ENCODE measurements at places on chromosomes 13 and 19.

GRCh38 chr13:109858319-109858718, 71.9 kb upstream of the IRS2 start:
- DNase-seq: peak; percentile 10

GRCh38 chr19:38979812-38980211, 4.3 kb upstream of the FBXO17 start:
- no peak for DNase-seq

DNA sequence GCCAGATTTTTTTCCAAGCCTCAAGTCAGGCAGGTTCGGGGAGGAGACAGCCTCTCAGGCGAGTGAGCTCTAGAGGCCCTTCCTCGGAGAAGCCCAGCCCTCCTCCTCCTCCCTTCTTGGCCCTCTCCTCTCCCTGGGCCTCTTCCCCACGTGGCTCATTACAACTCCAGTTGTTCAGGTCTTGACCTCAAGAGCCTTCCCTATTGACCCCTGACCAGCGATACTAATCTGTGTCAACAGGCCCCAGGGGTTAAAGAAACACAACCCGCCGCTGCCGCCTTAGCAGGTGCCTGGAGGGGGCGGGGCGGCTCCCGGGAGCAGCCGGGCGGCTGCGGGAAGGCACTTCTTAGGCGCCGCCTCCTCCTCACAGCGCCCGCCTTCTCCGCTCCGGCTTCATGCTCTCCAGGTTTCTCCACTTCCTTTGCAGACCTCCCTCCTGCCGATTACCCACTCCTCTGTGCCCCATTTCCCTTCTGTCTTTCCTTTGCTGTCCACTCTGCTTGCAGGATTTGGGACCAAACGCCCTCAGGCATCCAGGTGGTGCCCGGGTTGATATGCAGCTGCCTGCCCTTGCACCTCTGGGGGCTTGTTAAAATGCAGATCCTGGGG, 51.0 kb downstream of the LYL1 start:
- DNase-seq: peak; percentile 65

GRCh38 chr13:108711386-108711785, 82.0 kb downstream of the MYO16 start:
- DNase-seq: no peak

- no peak for DNase-seq
Measured at GRCh38 chr19:14019100-14019499, 8.8 kb upstream of the RLN3 start.

DNA sequence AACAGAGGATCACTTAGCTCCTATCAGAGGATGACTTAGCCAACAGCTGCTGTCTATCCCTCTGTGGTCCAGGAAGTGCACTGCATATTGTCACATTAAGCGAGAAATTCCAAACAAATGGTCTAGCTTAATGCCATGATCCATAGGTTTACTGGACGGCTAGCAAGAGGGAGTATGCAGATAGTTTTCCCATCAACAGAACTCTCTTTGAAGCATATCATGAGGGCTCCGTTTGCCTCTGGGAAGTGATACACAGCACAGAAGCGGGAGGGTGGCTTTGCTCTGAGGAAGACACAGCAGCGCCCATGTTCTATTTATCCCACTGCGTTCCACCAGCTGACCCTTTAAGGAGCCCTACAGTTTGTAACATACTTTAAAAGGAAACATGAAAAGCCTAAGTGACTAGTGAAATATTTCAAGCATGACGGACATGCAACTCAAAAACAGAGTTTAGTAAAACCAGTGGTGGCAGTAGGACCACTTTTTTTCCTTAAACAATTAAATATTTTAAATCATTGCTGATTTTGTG, 52.7 kb downstream of the COL4A1 start:
- DNase-seq: no peak

DNA sequence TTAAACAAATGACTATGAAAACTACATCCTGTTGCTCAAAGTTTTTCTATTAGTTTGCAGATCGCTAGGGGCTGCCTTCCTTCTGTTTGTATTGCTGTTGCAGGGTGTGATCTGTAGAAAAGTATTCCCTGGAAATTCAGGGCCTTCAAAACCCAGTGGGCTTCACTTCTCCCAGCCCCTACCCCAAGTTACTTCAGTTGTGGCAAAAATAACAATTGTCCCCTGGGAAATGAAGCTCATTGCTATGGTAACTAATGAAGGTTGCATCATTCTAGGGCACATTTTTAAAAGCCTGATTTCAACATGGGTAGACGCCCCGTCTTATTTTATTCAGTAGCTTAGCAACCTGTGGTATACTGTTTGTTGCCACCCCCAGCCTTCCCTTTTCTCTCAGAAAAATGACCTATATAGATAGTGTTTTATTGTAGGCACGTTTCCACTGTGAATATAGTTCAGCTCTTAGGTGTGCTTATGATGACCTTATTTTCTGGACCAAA, 60.9 kb downstream of the WDFY2 start:
- DNase-seq: no peak

- no peak for DNase-seq
Measured at GRCh38 chr13:73462241-73462640, 403.4 kb downstream of the KLF5 start.

GRCh38 chr19:57656346-57656745, 12.4 kb upstream of the ZSCAN4 start:
- DNase-seq: no peak

GRCh38 chr13:100156788-100157187, 67.9 kb downstream of the PCCA start:
- no peak for DNase-seq

GRCh38 chr13:37457612-37458011, 141.0 kb downstream of the POSTN start:
- DNase-seq: no peak

- peak; percentile 83 for DNase-seq
Measured at GRCh38 chr19:42184401-42184861, 33.0 kb downstream of the DEDD2 start.

DNA sequence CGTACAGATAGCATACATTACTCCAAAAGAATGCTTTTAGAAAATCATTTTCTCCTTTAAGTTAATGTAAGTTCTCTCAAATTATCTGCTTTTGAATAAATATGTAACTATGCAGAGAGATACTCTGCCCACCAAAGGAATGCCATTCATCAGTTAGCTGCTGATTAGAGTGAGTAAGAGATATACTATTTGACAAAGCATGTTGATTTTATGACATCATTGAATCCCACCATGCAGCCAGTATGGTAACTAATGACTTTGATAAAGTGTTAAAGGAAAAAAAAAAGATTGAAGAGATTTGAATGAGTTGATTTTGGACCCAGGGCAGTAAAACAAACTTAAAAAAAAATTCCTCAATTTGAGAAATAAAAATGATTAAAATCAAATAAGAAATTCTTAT, 521.5 kb downstream of the SLITRK6 start:
- DNase-seq: no peak

GRCh38 chr19:54341295-54341694, 2.3 kb upstream of the LILRA4 start:
- no peak for DNase-seq
